Spleen (tissue), 13 donors: ENCODE measurements at places on chromosomes 3 and 15. TPM values are rescaled to one million over a fixed set of nuclear protein-coding genes. Genes with fewer than 3 reads are reported as not detected.

Gene KIF7
- 1.8 TPM for polyA plus RNA-seq

Gene THRB
- 1.00 TPM for polyA plus RNA-seq

Gene P2RY12
- 2.9 TPM for polyA plus RNA-seq

Gene P2RY13
- polyA plus RNA-seq, result 7.1 TPM

Gene CHST13
- polyA plus RNA-seq, result 0.26 TPM

Gene SUSD5
- 0.35 TPM for polyA plus RNA-seq

Gene CSTA
- polyA plus RNA-seq, result 41.9 TPM

Gene HGD
- 2.6 TPM for polyA plus RNA-seq

Gene DPPA2
- not detected for polyA plus RNA-seq

Gene CLDN18
- polyA plus RNA-seq, result not detected

Gene ECE2
- polyA plus RNA-seq, result not detected

Gene MEGF11
- 0.02 TPM for polyA plus RNA-seq

Gene CD96
- 2.9 TPM for polyA plus RNA-seq

Gene PLA1A
- 0.61 TPM for polyA plus RNA-seq

Gene LOXL1
- polyA plus RNA-seq, result 7.9 TPM

Gene SELENOT
- polyA plus RNA-seq, result 71.7 TPM

Gene LTF
- polyA plus RNA-seq, result 16.7 TPM
